ENCODE measurements at places on chromosomes 4 and X.

- DNase-seq = no peak
Measured at GRCh38 chr4:23999714-24000469, 110.0 kb upstream of the PPARGC1A start.

- no peak for DNase-seq
Measured at GRCh38 chr4:4930677-4931076, 71.2 kb downstream of the MSX1 start.

- no peak for DNase-seq
Measured at GRCh38 chr4:106315476-106315967, 487 bp downstream of the TBCK start.

DNA sequence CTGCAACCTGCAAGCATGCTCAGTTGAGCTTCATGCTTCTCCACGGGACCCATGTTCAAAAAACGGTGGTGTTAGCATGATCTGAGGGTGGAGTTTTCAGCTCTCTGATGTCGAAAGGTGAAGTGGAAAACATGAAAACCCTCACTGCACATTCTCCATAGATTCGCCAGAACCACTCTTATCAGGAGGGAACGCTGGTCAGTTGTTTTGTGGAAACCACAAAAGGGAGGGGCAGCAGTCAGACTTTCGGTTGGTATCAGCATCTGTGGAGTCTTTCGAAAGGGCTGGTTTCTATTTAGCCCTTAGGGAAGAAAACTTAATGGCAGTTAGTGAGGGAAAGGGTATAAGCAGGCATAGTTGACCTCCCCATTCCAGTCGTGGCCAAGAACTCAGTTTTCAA, 12.6 kb downstream of the PPA2 start:
- DNase-seq = no peak

DNA sequence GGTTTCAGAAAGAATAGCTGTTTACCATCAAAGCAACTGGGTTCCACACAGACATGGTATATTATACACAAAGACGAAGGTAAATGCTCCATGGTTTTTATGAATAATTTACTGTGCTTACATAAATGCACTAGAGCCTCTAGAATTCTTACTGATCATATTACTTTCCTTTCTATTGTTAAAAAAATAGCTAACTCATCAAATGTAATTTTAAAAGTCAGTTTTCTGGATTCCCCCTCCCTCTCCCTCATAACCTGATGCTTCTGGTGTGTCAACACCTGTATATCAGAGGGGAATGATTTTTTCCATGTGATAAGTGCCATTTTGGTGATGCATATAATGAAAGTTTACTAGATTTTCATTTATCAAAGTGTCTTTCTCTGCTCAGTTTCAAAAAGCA, 31.1 kb upstream of the LEF1 start:
- DNase-seq = no peak

GRCh38 chr4:86749121-86749520, 100.1 kb downstream of the SLC10A6 start:
- no peak for DNase-seq

Measured in stimulated activated CD4-positive, alpha-beta T cell treated with anti-CD3 and anti-CD28 coated beads, Interleukin-12 subunit alpha, Interleukin-12 subunit beta, amount 100 ng/mL, for 4 hours (primary cell).